Activated CD4-positive, alpha-beta T cell treated with anti-CD3 and anti-CD28 coated beads for 1 hour (primary cell): ENCODE measurements at places on chromosomes 11 and 22.

- DNase-seq = no peak
Measured at GRCh38 chr11:91536366-91536765, 688.3 kb upstream of the FAT3 start.

DNA sequence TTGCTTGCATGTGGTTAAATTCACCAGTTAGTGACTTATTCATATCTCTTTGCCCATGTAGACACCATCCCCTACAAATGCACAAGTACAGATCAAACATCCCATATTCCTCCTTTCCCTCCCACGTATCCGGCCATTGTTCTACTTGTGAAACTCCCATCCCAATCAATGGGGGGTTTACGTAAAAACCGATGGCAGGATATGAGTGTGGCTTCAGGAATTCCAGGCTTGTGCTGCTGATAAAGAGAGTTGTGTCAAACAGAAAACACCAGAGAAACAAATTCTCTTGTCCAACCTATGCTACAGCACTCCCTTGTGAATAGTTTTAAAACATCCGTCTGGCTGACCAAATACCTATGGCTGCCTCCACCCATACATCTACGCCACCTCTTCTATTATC is 15.5 kb downstream of the FLI1 start:
- DNase-seq = no peak

DNA sequence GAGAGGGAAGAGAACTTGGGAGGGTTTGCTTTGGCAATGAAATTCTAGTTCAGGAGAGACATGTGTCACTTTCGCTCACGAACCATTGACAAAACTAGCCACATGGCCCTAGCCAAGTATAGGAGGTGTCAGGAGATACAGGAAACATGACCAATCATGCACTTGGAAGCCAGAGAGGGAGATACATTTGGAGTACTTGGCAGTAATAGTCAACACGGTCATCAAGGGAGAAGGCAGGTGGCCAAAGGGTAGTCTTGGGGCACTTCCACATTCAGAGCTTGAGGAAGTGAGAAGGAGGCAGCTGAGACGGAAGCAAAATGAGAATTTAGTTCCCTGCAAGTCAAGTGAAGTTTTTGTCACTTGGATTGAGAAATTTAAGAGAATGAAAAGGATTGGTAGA is 26.4 kb upstream of the KIRREL3 start:
- no peak for DNase-seq

- DNase-seq = no peak
Measured at GRCh38 chr22:20223421-20224255, 44.5 kb downstream of the RTN4R start.

DNA sequence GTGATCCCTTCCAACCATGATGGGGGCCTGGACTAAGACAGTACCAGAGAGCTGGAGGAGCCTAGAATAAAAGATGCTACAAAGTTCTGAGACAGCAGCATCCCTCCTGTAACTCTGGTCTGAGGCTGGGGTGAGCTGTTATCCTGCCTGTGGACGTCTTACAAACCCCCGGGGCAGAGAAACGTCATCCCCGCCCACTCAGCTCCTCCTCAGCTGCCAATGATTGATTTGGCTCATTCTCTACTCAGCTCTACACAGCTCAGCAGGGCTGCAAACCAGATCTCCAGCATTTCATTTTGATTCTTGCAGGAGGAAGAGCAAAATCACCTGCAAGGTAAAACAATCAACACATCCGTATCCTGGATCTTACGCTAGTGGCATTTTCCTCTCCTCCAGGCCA is 55.5 kb downstream of the CSNK2A3 start:
- DNase-seq = no peak

DNA sequence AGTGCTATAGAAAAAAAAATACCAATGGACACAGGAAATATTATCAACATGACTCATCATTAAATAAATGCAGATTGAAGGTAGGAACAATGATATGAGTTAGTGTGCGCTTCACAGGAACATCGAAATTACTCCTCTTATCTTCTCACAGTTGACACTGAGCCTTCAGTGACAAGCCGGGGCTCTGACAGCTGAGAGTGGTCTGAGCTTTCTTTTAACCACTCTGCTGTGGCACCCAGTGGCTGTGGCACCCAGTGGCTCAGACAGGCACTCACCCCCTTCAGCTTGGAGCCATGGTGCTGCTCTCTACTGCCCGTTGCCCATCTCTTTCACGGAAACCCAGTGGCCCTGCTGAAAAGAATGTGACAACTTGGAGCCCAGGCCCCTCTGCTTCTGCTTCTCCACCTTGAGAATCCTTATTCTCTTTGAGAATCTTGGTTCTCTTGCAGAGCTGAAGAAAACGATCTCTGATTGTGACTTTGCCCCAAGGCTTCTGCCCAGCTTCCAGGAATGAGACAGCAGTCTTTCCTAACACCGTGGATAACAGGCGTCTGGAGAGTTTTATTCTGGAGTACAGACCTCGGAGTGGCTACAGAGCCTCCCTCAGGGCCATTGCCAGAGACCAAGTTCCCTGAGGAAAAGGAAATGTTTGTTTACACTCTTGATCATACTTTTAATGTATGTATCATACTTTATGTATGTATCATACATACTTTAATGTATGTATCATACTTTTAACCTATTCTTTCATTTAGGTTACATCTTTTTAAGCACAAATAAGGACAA is 37.1 kb upstream of the OR8B8 start:
- no peak for DNase-seq

DNA sequence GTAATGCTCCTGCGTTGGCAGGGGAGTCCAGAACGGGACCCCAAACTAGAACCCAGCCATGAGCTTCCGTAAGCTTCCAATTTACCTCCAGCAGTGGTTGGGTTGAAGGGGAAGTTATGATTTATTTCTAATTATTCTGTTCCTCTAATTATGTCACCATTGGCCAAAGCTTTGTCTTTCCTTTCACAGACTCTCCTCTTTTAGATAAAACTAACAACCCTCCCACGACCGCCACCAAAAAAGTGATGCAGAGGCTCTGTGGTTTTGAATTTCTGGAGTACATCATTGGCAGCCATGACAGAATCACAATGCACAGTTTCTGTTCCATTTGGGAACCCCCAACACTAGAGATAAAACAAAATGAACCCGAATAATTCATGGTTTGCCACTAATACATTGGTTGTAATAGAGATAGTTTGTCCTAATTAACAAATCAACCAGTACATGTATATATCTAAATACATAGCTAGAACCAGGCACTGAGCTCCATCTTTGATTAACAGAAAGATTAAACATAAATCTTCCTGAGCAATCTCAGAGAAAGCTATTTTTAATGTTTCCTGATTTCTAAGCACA is 64.3 kb downstream of the ETS1 start:
- no peak for DNase-seq

GRCh38 chr22:47928631-47929030 is 1166.2 kb downstream of the TBC1D22A start:
- no peak for DNase-seq

DNA sequence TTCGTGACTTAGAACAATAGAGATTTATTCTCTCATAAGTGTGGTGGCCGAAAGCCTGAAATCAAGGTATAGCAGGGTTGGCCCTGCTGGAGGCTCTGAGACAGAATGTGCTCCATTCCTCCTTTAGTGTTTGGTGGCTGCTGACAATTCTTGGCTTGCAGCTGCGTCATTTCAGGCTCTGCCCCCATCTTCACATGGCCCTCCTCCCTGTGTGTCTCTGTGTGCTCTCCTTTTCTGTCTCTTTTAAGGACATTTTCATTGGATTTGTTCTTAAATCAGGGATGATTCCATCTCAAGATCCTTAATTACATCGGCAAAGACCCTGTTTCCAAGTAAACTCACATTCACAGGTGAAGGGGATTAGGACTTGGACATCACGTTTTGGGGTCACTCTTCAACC is 10.2 kb upstream of the APOL6 start:
- no peak for DNase-seq

GRCh38 chr11:3052109-3052479 is 5.1 kb downstream of the CARS1 start:
- no peak for DNase-seq

- no peak for DNase-seq
Measured at GRCh38 chr11:121553806-121554205, 101.0 kb upstream of the SORL1-AS1 start.

DNA sequence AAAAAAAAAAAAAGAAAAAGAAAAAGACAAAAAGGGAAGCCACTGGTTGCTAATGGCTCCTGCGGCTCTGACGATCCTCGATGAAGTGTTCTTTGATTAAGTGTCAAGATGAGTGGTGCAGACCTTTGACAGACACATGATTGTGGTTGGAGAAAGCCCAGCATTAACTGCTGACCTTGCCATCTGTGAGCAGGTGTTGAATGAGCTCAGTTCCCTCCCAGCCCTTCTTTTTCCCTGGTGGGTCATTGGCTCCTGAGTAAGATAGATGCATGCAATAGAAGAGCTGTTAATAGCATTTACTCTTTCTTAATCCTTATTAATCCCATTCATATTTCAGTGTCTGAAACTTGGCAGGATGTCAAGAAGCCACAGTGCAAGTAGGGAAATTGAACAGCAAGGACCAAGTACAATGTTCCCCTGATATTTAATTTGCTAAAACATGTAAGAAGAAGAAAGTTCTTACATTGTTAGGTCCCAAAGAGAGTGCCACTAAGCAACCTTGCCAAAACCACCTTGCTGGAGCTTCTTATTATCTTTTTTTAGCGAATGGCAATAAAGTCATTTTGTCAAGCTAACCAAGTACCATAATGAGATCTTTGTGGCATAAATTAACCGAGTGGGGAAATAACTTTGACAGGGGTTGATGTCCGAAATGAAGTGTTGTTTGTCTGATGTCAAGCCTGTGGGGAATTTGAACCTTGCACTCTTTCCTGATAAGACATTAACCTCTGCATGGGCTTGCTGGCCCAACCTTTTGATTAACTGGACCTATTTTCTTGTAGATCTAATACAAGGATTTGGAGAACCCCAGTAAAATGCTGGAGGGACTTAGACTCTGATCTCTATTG is 113.7 kb downstream of the PTPRJ start:
- DNase-seq = no peak

GRCh38 chr11:63896071-63896470 is 20.9 kb downstream of the RCOR2 start:
- DNase-seq = no peak

- DNase-seq = no peak
Measured at GRCh38 chr11:2041153-2041552, 43.5 kb upstream of the H19 start.

DNA sequence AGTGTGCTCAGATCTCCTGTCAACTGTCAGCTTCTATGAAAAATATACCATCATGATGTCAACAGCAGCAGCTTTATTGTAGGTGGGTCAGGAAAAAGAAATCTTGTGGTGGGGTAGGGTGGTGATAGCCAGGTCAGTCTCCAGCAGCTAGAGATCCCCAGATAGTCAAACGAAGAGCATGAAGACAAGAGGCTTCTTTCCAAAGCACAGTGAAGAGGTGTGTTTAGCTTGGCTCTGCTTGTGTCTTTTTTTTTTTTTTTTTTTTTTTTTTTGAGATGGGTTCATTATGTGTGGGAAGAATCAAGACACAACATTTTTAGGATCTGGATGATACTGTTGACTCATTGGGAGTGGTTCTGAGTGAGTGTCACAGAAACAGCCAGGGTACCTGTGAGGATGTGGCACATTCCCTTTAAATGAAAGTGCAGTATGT is 1075.5 kb downstream of the NTM start:
- no peak for DNase-seq

GRCh38 chr11:122082205-122082604 is 33.8 kb downstream of the BLID start:
- no peak for DNase-seq
